ENCODE measurements at places on chromosomes 1 and 21.

DNA sequence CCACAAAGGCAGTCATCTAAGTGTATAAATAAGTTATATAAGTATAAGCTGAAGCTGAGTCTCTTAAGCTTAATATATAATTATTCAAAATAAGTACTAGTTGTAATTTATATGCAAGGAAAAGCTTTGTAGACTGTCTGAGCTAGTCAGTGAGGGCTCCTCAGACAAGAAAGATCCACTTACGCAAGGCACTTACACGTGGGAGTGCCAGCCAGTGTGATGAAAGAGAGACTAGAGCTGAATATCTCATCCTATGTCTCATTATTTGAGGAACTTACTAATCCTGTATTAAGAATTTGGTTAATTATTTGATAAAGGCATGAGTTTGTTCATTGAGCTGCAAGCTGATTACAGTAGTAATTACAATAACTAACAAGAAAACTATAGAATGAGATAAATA is 146.9 kb downstream of the PDE4B start:
- no peak for DNase-seq

- DNase-seq, result no peak
Measured at GRCh38 chr21:36705679-36706481, 7.0 kb downstream of the SIM2 start.

DNA sequence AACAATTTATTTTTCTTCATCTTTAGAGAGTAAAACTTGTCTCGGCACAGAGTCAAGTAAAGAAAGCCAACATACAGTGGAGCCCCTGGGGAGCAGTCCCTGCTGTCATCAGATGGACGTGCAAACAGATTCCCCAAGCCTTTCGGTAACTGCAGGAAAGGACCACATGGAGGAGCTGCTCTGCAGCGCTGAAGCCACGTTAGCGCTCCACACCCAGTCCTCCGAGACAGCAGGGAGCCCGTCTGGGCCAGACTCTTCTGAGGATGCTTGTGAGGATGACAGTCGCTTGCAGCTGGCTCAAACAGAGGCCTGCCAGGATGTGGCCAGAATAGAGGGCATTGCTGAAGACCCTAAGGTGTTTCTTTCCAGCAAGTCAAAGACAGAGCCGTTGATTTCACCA is 77.1 kb upstream of the SCCPDH start:
- no peak for DNase-seq

GRCh38 chr1:170470121-170470520 is 61.8 kb upstream of the GORAB start:
- no peak for DNase-seq

DNA sequence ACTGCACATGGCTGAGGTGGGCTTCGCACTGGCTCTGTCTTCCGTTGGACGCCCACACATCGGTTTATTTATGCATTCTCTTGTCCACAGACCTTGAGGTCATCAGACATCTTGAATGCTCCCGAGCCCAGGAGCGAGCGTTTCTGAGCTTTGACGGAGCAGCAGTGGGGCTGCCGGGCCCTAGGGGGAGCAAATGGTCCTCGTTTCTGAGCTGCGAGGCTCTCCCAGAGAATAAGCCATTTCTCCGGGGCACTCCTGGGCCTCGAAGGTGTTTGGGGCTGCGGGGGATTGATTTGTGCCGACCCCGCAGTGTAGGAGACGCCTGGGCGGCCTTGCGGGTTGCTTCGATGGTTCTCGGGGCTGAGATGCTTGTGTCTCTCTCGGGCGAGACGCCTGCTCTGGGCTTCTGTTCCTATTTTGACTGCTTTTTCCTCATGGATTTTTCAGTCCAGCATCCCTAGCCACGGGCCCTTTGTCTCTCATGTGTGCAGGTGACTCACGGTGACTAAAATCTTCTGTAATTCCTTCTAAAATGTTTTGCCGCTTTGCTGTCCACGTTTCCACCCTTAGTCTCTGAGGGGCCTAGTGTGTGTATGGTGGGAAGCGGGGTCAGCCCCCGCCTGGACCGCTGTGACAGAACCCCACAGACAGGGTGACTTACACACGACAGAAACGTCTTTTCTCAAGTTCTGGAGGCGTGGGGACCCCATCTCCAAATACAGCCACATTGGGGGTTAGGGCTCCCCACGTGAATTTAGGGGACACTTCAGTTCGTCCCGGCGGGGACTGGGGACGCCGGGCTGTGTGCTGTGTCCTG is 62.1 kb downstream of the FAAP20 start:
- DNase-seq, result peak; percentile 53

DNA sequence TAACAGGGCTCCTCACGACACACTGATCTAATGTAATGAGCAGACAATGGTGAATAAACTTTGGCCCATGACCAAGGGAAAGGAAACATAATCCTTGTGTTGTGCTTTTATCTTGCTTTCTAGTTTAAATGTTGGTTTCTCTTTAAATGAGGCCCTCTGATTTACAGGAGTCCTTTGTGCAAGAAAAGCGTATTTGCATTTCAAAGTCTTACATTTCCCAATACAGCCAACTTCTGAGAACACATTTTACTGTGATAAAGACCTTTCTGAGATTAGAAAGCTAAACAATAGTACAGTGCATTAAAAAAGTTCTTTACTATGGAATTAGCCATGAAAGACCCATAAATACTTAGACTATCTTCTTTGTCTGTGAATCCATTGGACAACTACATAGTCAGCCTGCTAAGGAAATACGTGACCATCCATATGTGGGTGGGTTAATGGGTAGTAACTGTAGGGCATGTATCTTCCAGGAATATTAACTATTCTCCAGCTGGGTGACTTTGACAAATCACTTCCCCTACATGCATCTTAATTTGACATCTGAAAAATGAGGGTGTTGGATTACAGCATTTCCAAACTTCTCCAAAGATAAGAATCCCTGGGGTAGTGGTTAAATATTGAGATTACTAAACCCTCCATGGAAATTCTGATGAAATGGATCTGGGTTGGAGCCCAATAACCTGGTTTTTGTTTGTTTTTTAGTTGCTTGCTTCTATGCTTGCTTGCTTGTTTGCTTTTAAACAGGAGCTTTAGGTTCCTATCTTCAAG is 50.3 kb upstream of the USP1 start:
- no peak for DNase-seq

GRCh38 chr1:156554971-156555370 is 17.4 kb downstream of the IQGAP3 start:
- DNase-seq, result no peak

GRCh38 chr1:220957233-220957605 is 78.0 kb downstream of the HLX start:
- DNase-seq, result no peak

DNA sequence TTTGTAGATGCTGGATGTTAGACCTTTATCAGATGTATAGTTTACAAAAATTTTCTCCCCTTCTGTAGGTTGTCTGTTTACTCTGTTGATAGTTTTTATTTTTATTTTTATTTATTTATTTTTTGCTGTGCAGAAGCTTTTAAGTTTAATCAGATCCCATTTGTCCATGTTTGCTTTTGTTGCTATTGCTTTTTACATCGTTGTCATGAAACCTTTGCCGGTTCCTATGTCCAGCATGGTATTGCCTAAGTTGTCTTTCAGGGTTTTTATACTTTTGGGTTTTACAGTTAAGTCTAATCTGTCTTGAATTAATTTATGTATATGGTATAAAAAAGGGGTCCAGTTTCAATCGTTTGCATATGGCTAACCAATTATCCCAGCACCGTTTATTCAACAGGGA is 819.5 kb downstream of the KCNT2 start:
- DNase-seq, result no peak

GRCh38 chr1:65911679-65912078 is 119.0 kb downstream of the PDE4B start:
- DNase-seq, result no peak

GRCh38 chr1:48876330-48876785 is 99.7 kb upstream of the BEND5 start:
- DNase-seq, result no peak

DNA sequence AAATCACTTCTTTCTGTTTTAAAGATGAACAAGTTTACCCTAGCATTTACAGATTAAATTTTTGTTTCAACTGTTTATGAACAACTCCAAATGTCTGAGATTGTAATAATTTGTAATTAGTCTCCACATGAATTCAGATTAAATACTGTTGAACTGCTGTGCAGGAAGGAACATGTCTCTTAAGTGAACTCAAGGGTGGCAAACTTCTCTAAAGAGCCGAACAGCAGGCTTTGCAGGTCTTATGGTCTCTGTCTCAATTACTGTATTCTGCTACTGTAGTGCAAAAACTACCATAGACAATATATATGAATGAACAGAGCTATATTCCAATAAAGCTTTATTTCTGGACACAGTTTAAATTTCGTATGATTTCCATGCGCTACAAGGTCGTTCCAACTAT is 6.6 kb downstream of the RSBN1 start:
- no peak for DNase-seq

DNA sequence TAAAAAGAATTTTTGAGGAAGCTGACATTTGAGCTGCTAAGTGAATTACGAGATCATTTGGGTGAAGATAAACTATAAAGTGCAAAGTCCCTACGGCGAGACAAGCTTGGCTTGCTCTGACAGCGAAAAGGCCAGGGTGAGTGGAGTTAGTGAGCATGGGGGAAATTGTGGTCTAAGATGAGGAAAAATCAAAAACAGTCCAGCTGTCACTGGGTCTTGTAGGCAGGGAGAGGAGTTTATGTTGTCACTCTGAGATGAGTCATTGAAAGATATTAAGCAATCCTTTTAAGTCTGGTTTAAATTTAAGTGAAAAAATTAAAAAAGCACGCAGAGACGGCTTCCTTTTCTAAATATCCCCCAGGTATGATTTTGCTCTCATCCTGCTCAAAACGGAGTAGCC is 601.9 kb downstream of the MRPL39 start:
- no peak for DNase-seq

DNA sequence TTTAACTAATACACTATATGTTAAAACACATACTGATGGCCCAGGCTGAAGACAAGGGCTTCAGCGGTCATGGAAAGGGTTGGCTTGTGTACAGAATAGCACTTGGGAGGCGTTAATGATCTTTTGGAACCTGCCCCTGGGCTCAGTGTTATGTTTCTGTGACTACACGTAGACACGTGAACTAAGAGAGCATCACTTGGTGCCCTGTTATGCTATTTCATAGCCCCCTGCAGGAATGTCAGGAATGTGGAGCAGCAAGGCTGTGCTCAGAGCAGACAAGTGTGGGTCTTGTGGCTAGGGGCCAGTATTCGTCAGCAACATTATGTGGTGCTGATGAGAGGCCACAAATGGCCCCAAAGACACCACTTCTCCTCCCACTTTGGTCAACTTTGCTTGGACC is 132.4 kb downstream of the MAP3K21 start:
- no peak for DNase-seq

DNA sequence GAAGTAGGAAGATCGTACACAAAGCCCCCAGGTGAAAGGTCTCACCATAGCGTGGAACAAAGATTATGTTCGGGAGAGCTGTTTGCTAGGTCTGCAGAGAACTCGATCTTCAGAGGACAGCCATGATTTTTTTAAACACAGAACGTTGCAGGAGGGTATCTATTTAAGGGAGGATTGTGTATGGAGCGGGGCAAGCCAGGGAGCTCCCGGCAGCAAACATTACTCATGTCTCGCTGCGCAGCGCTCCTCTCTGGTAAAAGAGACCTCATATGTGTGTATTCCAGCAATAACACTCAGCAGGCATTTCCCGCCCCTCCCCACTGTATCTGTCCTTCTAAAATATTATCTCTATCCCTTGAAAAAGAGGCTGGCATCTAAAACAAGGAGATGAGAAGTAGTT is 2.7 kb downstream of the GLIS1 start:
- no peak for DNase-seq

- DNase-seq, result no peak
Measured at GRCh38 chr1:44828003-44828651, 14.9 kb downstream of the PTCH2 start.

DNA sequence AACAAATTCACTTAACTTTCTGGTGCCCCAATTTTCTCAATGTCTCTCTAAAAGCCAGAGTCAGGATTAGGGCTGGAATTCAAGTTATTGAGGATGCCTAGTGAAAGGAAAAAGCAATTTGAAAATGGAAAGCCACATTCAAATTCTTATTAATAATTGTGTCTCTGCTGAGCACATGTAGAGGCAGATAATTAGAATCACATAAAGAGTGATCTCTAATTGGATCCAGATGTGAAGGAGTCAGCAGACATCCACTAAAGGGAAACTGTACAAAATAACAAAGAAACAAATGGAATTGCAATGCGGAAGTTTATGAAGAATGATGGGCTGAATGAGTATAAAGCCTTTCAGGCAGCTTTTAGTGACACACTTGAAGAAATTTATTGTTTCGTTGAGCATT is 482.6 kb downstream of the TTLL7 start:
- DNase-seq, result no peak

- no peak for DNase-seq
Measured at GRCh38 chr1:203098914-203099520, 13.2 kb upstream of the MYOG start.

DNA sequence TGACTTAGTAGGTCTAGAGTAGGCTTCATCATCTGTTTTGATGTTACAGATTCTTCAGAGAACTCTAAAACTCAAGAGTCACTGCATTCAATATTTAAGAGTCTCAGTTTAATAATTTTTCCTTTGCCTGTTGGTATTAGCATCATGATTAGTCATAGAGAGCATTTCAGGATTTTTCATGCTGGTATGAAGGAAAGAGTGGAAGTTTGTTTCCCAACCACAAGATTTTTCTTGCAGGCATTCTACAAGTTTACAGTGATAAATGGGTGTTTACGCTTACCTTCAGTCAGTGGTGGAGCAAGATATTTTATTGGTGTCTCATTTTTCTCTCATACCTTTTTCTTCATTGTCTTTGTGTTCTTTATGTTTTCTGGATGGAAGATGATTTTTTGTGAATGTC is 58.4 kb upstream of the MYOCOS start:
- no peak for DNase-seq

DNA sequence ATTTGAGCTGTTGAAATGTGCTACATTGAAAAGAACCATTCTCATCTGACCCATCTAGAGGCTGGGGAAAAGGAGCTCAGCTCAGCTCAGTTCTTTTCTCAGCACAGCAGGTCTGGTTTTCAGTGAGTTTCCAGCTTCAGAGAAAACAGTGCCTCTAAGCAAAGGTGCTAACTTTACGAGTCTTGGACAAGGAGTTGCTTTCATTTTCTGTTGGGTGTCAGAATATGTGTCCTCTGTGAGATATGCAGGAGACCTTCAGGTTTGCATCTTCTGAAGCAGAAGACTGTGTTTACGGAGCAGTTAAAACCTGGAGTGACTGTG is 321.3 kb upstream of the USP24 start:
- DNase-seq, result no peak

Data from hypothalamus (tissue), 51 donors.